Caco-2 (cell line): ENCODE measurements at places on chromosomes 4 and X.

- no peak for DNase-seq
Observed at GRCh38 chr4:8473198-8473919, 32.8 kb downstream of the TRMT44 start.

- DNase-seq, result no peak
Observed at GRCh38 chr4:170109586-170110284, 20.0 kb upstream of the AADAT start.

- no peak for DNase-seq
Observed at GRCh38 chr4:144575181-144575580, 70.8 kb upstream of the HHIP start.

DNA sequence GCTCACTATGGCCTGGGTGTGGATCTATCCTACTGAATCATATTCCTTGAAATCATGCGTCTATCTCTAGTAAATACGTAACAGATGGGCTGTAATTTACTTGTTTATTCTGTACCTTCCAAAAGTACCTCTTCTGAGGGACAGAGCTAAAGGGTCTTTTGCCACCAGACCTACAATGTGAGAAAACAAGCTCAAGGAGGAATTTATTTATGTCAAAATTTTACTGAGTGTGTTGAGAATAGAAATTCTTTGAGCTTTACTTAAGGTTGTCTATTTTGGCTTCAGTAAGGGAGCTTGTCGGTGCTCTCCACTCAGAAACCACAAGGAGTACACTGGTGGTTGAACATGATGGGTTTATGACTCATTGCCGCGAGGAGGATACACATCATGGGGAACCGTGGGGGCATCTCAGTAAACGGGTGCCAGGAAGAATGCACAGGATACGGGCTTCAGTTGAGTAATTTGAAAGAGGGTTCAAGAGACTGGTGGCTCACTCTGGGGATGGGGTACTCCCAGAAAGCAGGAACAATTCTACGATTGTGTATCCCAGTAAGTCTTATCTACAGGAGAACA lies 3.0 kb downstream of the ANK2 start:
- DNase-seq, result no peak

GRCh38 chr4:145930592-145930991 lies 8.0 kb downstream of the ZNF827 start:
- no peak for DNase-seq

DNA sequence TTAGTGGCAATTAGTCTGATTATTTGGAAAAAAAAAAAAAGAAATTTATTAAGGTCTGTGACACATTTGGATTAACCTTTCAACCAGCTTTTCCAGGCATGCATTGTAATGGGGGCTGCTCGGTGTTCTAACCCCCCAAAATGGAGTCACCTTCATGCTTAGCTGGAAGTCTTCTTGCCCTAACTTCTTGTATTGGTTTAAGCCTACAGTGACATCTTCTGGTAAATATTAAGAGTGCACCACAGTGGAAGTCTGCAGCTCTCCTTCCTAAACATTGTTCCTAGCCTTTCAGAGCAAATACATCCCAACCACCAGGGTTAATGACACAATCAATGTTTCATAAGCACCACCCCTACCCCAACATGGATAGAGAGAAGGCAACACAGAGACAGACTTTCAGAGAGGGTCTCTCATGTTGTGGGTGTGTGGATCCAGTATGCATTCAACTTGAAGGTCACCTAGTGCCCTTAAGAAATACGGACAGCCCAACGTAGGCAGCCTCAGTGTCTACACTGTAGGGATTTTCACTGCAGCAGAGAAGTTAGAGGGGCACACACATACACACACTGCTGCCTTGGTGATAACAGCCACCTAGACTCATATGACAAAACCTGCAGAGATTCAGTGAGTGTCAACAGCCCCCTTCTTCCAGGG lies 142.9 kb upstream of the MBNL3 start:
- no peak for DNase-seq

GRCh38 chrX:132908891-132909290 lies 49.5 kb downstream of the HS6ST2 start:
- no peak for DNase-seq

- no peak for DNase-seq
Observed at GRCh38 chr4:169225058-169225751, 45.6 kb downstream of the SH3RF1 start.

DNA sequence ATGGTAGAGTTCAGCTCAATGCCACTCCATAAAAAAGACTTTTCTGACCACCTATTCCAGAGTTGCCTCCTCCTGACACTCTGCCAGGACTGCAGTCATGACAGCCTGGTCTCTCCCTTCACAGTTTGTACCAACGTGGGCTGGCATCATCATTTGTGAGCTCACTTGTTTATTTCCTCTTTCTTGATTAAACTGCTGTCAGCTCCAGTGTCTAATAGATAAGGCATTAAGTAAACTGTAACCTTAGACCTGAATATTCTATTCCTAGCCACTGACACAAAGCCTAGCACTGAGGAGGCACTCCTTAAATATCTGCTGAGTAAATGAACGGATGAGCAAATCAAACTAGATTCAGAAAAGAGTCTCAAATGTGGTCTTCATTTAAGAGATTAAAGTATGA lies 48.7 kb downstream of the DDX60 start:
- no peak for DNase-seq

GRCh38 chr4:10050261-10050661 lies 29.0 kb upstream of the SLC2A9 start:
- no peak for DNase-seq

GRCh38 chr4:151744614-151745013 lies 16.2 kb downstream of the GATB start:
- no peak for DNase-seq

GRCh38 chr4:116585246-116585645 lies 500.1 kb downstream of the TRAM1L1 start:
- DNase-seq, result no peak

- no peak for DNase-seq
Observed at GRCh38 chrX:122625821-122626220, 558.3 kb upstream of the GRIA3 start.

- no peak for DNase-seq
Observed at GRCh38 chr4:127352220-127353113, 280.3 kb upstream of the INTU start.

GRCh38 chr4:73823760-73824159 lies 12.7 kb upstream of the CXCL6 start:
- DNase-seq, result no peak

GRCh38 chr4:168141733-168142132 lies 49.4 kb downstream of the ANXA10 start:
- no peak for DNase-seq

- no peak for DNase-seq
Observed at GRCh38 chr4:5814421-5814820, 78.5 kb downstream of the CRMP1 start.

DNA sequence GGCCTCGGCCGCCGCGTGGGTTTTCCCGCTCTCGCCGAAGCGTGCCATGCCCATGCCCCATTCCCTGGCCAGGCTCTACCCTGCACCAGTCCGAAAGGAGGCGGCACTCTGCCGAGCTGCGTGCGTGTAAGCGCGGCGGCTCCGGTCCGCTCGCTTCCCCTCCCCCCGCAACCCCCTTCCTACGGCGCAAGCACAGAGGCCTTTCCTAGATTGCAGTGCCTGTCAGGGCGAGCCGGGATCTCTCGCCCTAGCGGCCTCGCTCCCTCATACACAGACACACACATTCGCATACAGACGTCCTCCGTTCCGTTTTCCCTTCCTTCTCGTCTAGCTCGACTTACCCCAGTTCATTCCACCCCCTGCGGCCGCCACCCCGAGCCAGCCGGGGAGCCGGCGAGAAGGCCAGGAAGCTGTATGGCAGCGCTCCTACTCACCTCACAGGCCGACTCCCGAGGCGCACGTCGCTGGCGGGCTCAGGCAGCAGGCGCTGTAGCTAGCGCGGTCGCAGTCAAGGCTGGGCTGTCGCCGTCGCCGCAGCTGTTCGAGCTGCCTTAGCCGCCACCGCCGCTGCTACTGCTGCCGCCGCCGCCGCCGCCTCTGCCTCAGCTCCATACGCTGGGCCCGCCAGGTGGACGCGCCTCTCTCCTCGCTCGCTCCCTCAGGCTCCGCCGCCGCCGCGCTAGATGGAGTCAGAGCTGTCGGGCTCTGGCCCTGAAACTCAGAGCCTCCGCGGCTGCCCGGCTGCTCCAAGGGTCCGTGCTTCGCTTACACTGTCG lies 615 bp downstream of the NEXMIF start:
- peak; percentile 37 for DNase-seq

DNA sequence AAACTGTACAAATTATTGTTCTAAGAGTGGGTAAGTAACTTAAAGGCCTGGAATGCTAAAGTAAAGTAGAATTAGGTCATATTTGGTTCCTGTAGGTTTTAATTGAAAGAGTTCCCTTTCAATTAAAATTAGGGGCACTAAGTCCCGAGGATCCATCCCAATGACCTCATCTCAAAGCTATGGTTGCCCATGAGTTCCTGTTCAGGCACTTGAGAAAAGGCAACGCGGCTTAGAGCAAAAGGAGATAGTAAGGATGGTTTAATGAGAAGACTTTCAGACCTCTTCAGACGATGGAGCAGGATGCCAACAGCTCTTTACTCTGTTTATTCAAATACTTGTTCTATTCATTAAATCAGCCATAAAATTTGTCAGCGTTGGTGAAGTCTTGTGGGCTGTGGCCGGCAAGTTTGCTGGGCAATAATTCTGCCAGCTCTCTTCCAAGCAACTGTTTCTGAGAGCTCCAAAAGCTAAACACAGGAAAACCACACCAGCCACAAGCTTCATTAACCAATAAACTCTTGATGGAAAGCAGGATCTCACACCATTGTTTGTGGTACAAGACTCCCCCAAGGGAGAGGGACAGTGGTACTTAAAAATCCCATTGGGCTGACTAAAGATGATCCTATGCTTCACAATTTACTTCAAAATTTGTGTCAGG lies 167.4 kb downstream of the COL4A6 start:
- no peak for DNase-seq

GRCh38 chrX:132716006-132716405 lies 227.2 kb upstream of the MBNL3 start:
- no peak for DNase-seq

GRCh38 chr4:174317531-174317930 lies 33.8 kb downstream of the CEP44 start:
- DNase-seq, result no peak
